ENCODE measurements at places on chromosomes 1 and 21.

GRCh38 chr1:207240325-207241101, 81.0 kb upstream of the CD55 start:
- DNase-seq: no peak

DNA sequence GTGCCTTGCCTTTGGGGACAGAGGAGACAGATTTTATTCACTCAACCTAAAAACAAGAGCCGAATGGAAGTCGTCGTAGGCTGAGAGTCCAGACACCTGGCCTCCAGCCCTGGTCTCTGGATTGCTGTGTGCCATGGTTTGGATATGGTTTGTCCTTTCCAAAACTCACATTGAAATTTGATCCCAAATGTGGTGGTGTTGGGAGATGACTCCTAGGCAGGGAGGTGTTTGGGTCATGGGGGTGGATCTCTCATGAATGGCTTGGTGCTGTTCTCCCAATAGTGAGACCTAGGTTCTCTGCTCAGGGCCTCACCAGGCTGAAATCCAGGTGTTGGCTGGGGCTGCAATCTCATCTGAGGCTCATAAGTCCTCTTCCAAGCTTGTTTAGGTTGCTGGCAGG, 75.5 kb downstream of the FOXD2 start:
- DNase-seq: no peak

DNA sequence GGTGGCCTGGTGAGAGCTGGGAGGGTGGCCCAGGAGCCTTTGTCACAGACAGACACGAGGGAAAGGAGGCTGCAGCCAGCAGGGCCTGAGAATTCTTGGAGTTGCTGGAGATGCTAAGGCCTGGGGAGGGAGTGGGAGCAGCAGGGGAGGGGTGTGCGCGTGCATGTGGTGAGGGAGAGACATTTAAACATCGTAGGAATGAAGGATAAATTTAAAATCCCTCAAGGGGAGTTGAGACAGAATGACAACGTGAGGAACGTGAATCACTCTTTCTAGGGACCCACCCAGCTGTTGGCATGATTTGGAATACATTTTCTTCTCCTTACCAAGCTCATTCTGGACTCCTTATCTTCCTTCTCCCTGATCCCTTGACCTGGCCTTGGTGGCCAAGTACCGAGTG, 73.3 kb upstream of the CACNA1E start:
- no peak for DNase-seq

GRCh38 chr1:115991909-115992308, 15.6 kb downstream of the SLC22A15 start:
- no peak for DNase-seq

GRCh38 chr1:24486331-24487065, 16.1 kb upstream of the RCAN3 start:
- DNase-seq: no peak

GRCh38 chr1:231355171-231355570, 17.1 kb downstream of the SPRTN start:
- DNase-seq: no peak

DNA sequence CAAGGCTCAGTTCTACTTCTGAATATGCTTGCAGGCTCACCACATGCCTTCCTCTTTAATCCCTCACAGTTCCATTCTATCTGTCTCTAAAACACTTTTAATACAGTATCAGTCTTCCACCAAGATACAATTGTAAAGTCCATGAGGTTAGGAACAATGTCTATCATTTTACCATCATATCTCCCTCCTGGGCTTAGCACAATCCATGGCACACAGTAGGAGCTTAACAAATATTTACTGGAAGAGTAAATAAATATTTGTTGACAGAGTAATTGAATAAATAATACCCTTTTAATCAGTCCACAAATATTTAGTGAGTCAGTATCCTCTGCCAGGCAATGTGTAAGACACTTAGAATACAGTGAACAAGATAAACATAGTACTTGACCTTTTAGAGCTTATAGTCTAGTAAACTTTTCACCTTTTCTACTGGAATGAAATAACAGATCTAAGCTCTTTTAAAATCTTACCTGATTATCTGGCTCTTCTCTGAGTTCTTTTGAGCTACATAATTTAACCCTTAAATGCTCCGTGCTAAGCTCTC, 12.7 kb upstream of the GADD45A start:
- DNase-seq: no peak

GRCh38 chr1:66351913-66352312, 182.0 kb upstream of the SGIP1 start:
- DNase-seq: no peak

GRCh38 chr1:64933296-64934070, 32.9 kb downstream of the JAK1 start:
- DNase-seq: peak; percentile 96

DNA sequence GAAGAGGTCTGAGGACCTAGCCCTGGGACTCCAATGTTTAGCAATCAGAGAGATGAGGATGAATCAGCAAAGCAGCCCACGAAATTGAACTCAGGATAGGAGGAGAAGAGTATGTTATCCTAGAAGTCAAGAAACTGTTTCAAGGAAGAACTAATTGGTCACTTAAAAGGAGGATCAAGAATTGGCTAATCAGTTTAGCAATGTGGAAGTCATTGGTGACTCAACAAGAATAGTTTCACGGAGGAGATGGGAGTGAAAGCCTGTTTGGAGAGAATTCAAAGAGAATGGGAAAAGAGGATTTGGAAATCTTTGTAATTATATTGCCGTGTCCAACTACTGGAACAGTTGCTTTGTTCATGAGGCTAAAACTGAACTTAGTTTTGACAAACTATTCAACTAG, 7.4 kb downstream of the HMCN1 start:
- DNase-seq: peak; percentile 74

- DNase-seq: peak; percentile 41
Observed at GRCh38 chr1:203268901-203269653, 36.2 kb upstream of the BTG2 start.

- no peak for DNase-seq
Observed at GRCh38 chr1:9019896-9020295, 6.3 kb downstream of the SLC2A7 start.

- no peak for DNase-seq
Observed at GRCh38 chr1:151860504-151861187, 7.1 kb upstream of the THEM5 start.

DNA sequence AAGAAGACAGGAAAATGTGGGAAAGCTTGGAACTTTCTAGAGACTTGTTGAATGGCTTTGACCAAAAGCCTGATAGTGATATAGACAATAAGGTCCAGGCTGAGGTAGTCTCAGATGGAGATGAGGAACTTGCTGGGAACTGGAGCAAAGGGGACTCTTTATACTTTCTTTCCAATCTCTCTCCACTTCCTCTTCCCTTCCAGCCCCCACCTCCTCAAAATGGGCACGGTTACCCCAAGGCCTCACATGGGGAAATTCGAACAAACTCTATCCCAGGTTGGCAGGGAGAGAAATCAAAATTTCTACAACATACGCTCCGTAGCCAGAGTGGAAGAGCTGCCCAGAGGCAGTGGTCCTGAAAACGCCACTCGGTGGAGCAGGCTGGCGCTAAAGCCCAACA, 15.2 kb downstream of the PPT1 start:
- DNase-seq: no peak

DNA sequence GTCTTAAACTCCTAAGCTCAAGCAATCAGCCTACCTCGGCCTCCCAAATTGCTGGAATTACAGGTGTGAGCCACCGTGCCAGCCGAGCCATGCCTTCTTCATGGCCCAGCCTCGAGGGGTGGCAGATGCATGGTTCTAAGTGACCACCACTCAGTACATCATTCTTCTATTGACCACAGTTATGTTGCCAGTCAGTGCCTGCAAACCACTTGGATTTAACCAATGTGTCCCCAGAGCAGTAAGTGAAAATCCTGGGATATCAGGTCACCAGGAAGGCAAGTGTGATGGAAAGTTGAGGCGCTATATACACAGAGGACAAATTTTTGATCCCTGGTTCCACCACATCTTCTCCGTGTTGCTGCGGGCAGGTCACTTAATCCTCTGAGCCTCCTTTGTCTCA, 37.0 kb upstream of the RD3 start:
- DNase-seq: no peak

DNA sequence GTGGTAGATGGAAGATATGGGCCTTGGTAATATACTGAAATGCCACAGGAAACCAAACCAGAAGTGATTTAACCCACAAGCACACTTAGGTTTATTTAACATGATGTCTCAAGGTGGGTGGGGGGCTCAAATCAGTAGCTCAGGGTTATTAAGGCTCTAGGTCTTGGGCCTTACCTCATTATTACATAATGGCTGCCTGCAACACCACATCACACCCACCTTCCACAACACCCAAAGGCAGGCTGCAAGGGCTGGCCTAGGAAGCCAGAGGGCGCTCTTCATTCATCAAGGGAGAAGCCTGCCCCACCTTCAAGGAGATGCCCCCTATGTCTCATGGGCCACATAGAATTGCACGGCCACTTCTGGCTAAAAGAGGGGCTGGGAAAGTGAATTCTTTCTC, 6.0 kb downstream of the TFF1 start:
- DNase-seq: no peak

- no peak for DNase-seq
Observed at GRCh38 chr1:99538618-99538956, 107.3 kb upstream of the PALMD start.

- DNase-seq: peak; percentile 30
Observed at GRCh38 chr1:230768903-230769570, 21.8 kb downstream of the CAPN9 start.

DNA sequence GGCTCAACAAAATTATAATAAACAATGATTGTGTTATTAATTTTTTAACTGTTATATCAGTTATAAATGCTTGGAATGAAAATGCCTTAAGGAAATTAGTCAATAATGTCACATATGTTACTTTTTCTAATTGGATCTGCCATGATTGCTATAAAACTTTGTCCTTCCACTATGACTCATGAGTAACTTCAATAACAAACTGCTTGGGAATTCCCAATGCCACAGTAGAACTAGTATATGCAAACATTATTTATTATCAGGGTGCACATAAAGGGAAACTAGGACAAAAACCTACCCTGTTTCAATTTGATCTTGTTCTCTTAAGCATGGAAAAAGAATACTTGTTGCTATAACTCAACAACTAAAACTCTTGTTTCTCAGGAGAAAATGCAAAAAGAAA, 59.1 kb upstream of the PDC start:
- DNase-seq: no peak

GRCh38 chr1:52355847-52356505, 10.0 kb downstream of the CC2D1B start:
- DNase-seq: no peak

GRCh38 chr1:12397462-12398450, 167.9 kb downstream of the VPS13D start:
- no peak for DNase-seq

DNA sequence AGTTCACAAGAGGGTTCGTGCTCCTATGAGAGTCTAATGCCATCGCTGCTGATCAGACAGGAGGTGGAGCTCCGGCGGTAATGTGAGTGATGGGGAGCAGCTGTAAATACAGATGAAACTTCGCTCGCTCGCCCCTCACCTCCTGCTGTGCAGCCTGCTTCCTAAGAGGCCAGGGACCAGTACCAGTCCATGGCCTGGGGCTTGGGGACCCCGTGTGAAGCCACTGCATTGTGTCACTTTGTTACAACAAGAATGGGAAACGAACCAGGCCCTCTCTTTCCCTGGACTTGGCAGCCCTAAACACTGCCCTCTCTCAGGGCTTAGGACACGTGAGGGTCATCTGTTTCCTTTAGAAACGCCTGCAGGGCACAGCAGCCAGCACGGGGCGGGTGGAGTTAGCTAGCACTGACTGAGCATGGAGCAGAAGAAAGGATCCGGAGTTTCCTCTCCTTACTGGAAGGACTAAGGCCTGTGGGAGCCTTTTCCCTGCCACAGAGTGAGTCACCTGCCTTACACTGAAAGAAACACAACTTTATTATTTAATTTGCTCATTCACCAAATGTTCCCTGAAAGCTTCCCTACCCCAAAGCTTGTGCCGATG, 185.2 kb upstream of the TMEM51 start:
- peak; percentile 92 for DNase-seq
